Activated CD4-positive, alpha-beta T cell treated with anti-CD3 and anti-CD28 coated beads, Interleukin-2, amount 10 ng/mL, durations not matched to agents 7 days and 5 days (primary cell): ENCODE measurements at places on chromosomes 12 and 14.

- H3K4me1 ChIP-seq = no peaks in the 10 kb centered on the region
- no peak overlapping the region for H3K4me3 ChIP-seq
- H3K36me3 ChIP-seq = no peaks in the 10 kb centered on the region
- peaks cover 3% of the 10 kb centered on the region for H3K27me3 ChIP-seq
These were observed 227.7 kb upstream of the DDHD1 start for GRCh38 chr14:53380867-53381225.

DNA sequence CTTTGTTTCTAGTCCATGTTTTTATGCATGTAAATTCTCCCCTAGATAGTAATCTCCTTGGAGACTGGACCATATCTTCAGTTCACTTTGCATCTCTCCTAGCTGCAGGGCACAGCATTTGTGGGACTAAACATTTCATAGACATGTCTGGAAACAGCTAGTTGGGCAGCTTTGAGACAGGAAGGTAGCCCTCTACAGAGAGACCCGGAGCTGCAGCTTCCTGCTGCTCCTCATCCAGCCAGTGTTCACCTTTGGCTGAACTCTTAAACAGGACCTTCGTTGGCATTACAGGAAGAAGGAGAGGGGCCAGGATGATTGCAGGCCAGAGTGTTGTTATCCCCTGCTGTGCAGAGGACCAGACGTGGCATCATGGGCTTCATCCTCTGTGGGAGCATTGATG is 52.9 kb downstream of the GNS start:
- H3K27me3 ChIP-seq = no peaks in the 10 kb centered on the region
- peaks cover 33% of the 10 kb centered on the region for H3K36me3 ChIP-seq
- DNase-seq = no peak
- H3K4me1 ChIP-seq = peaks cover 7% of the 10 kb centered on the region
- H3K4me3 ChIP-seq = no peak overlapping the region

- no peaks in the 10 kb centered on the region for H3K36me3 ChIP-seq
- no peak for DNase-seq
- H3K4me1 ChIP-seq = no peaks in the 10 kb centered on the region
- no peak overlapping the region for H3K4me3 ChIP-seq
- H3K27ac ChIP-seq = no peak overlapping the region
These were observed 262.6 kb upstream of the SFSWAP start for GRCh38 chr12:131448254-131448795.

DNA sequence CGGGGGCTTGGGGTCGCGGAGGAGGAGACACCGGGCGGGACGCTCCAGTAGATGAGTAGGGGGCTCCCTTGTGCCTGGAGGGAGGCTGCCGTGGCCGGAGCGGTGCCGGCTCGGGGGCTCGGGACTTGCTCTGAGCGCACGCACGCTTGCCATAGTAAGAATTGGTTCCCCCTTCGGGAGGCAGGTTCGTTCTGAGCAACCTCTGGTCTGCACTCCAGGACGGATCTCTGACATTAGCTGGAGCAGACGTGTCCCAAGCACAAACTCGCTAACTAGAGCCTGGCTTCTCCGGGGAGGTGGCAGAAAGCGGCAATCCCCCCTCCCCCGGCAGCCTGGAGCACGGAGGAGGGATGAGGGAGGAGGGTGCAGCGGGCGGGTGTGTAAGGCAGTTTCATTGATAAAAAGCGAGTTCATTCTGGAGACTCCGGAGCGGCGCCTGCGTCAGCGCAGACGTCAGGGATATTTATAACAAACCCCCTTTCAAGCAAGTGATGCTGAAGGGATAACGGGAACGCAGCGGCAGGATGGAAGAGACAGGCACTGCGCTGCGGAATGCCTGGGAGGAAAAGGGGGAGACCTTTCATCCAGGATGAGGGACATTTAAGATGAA is 630 bp downstream of the FOS start:
- H3K4me1 ChIP-seq = peaks cover 40% of the 10 kb centered on the region
- peak; percentile 60 for DNase-seq
- peak overlapping the region; percentile 77 for H3K4me3 ChIP-seq
- peaks cover 69% of the 10 kb centered on the region for H3K27me3 ChIP-seq

DNA sequence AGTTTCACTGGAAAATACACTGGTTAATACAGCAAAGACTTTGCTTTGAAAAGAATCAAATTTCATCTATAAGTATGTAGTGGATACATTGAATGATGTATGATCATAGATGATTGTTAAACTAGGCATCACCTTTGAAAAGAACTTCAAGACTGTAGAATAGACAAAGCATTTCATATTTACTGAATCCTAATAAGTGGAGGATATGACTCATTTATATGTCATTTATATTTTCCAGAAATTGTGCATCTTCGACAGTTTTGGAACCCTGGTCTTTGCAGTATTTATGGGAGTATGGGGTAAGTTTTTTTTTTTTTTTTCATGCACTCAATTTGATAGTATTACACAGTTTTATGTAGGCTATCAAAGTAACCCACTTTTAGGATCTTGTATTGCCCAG is 161.9 kb downstream of the ANO6 start:
- no peak overlapping the region for H3K4me3 ChIP-seq
- DNase-seq = no peak
- H3K27ac ChIP-seq = no peak overlapping the region
- no peaks in the 10 kb centered on the region for H3K27me3 ChIP-seq
- peaks cover 17% of the 10 kb centered on the region for H3K36me3 ChIP-seq
